ENCODE measurements at places on chromosomes 3 and 15.

DNA sequence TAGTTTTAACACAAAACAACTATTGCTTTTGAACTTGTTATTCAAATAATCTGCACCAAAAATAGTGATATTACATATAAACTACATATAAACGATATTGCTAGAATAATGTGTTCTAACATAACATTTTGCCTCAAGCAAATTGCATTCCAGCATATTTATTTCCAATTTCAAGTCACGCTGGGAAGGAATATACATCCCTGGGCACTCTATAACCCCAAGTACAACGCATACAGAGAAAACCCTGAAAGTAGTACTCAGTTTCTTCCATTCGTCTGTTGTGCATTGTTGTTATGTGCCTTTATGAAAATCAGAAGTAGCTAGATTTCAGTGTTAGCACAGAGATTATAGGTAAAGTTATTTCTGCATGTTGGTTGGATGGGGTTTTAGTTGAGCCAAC, 251.5 kb downstream of the TUSC7 start:
- DNase-seq = no peak

GRCh38 chr15:89433686-89434085, 62.7 kb downstream of the RHCG start:
- no peak for DNase-seq

- DNase-seq = no peak
These were observed 23.7 kb upstream of the GPD1L start for GRCh38 chr3:32082721-32083120.

DNA sequence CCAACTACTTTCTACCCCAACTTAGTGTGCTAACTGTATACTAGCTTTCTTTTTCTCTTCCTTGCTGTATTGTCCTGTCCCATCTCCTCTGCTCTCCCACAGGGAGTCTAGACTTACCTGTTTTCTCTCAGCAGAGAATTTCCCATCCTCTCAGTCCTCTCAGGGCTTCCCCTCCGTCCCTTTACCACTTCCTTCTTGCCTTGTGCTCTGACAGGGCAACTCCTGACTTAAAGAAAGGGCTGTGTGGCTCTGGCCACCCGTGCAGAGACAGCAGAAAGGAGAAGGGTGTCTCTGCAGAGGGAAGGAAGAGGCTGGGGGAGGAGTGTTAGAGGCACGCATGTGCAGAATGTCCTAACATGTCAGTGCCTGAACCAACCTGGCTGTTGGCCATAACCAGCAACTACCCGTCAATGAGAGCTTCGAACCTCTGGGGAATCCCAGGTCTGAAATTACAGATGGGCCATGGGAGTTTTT, at the start of gene GCSAM:
GCSAM (minus strand) TSS at position 274 of the 474 bp plus-strand sequence; CDS start at position 146, 128 bp downstream.
- peak; percentile 87 for DNase-seq

GRCh38 chr3:149414557-149415231, 37.2 kb upstream of the TM4SF1 start:
- DNase-seq = no peak

DNA sequence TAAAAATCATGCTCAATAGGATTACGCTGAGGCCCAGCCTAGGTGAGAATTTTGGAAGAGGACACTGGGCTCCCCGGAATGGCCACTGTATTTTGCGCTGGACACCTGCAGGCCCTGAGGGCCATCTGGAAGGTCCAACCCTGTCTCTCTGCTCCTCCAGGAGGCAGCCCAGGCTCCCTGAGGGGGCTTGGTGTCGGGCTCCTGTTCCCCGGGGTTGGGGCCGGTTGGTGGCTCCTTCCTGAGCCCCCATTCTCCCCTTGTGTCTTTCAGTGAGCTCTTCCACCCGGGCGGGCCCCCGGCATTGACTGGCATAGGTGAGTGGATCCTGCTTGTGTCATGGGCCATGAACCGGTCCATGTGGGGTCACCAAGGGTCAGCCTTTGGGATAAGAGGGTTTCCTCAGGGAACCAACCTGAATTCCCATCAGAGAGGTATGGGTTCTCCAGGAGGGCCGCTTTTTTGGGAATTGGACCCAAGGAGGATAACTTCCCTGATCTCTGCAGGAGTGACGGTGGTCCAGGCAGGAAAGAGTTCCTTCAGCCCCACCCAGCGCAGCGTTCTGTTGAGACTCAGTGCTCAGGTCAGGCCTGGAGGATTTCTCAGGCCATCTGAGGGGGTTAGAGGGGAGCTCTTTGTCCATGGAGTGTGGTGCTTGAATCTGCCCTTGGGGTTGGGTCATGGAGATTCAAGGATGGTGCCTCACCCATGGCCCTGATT, 187.8 kb downstream of the UBE3A start:
- no peak for DNase-seq

GRCh38 chr15:89543389-89543788, 31.9 kb upstream of the TICRR start:
- no peak for DNase-seq

GRCh38 chr3:43190670-43191069, 84.8 kb upstream of the POMGNT2 start:
- DNase-seq = no peak

DNA sequence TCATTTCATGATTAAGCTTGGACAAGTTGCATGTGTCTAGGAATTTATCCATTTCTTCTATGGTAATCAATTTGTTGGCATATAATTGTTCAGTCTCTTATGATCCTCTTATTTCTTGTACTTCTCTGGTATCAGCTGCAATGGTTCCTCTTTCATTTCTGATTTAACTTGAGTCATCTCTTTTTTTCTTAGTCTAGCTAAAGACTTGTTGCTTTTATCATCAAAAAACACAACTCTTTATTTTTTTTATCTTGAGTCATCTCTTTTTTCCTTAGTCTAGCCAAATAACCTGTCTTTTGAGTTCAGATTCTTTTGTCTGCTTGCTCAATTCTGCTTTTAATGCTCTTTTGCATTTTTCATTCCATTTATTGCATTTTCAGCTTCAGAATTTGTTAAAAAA, 37.3 kb downstream of the UBE3A start:
- DNase-seq = no peak

DNA sequence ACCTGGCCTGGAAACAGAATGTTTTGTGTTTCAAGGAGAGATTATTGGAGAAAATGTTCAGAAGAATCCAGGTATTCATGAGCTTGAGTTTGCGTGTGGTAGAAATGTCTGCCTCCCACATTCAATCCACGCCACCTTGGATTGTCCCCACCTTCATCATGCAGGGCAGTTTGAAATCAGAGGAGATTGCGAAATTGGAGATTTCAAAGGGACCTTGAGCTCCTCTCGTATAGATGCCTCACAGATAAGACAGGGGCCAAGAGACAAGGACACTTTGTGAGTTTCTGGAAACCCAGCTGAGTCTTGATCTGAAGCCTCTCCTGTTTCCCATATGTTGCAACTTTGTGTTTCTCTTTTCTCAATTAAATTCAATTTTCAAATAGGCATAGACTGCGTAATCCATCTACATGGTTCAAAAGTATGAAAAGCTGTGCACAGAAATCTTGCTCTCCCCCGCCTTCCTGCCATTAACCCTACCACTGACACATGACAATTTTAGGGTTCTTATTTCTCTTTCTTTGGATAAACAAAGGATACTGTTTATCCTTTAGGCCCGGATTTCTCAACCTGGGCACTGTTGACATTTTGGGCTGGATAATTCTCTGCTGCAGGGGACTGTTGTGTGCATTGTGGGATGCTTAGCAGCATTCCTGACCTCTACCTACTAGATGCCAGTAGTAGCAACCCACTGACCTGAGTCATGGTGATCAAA, 53.8 kb downstream of the CMTM8 start:
- DNase-seq = no peak

DNA sequence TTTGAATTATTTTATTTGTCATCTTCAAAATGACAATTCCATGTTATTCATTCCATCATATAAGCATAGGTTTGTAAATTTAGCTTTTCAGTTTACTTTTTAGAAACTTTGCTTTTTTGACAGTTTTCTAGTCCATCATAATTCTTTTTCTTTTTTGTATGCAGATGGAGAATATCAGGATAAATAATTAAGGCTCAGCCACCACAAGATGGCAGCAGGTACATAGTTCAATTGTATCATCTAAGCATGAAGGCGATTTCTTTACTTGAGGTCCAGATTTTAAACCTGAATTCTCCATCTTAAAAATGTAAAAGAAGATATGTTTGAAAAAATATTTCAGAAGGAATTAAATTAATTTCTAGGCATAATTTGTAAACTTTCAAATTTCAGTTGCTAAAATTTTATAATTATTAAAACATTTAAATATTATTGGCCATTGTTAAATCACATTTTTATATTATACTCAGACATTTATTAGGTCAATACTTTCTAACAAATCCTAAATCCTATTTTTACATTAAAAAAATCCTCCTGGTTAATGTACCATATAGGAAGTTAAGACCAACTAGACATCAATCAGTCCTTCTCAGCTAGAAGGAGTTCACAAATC, 15.1 kb downstream of the PLSCR5 start:
- no peak for DNase-seq

GRCh38 chr15:33243393-33243792, 48.9 kb upstream of the FMN1 start:
- no peak for DNase-seq

- no peak for DNase-seq
These were observed 166.7 kb downstream of the SQOR start for GRCh38 chr15:45801543-45801942.

DNA sequence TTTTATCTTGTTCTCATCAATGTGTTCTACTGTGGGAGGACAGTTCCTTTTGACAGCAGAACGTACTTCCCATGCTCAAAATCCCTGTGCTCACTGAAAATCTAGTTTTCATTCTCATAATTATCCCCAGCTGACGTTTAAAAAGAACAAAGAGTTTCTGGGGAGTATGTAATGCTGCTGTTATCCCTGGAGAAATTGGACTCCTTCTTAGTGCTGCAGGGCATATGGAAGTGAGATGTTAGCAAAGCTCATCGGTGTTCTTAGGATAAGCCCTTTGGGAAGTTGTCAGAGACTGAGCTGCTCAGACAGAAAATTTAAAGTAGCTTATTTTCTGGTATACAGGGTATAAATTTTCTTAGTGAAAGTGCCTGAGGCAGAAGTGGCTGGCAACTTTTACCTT, 66.5 kb downstream of the CDAN1 start:
- no peak for DNase-seq

- DNase-seq = peak; percentile 62
These were observed 54.9 kb downstream of the SPSB4 start for GRCh38 chr3:141105828-141106628.

GRCh38 chr3:71177375-71177774, 406.2 kb downstream of the FOXP1 start:
- DNase-seq = no peak

DNA sequence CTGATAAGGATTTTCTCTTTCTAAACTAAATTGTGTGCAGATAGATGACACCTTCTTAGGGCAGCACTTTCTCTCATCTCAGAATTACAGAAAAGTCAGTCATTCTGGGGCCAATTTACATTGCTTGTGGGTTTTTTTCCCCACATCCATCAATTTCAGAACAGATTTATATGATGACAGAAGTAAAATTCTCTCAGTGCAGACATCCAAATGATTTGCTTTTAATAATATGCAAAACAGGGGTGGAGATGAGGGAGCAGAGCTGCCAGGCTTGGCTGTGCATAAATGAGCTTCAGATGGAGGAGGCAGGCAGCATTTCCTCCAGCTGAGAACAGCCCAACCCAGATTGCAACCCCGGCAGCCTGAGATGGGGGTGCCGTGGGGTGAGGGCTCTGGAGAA, 44.0 kb downstream of the EDEM1 start:
- no peak for DNase-seq

DNA sequence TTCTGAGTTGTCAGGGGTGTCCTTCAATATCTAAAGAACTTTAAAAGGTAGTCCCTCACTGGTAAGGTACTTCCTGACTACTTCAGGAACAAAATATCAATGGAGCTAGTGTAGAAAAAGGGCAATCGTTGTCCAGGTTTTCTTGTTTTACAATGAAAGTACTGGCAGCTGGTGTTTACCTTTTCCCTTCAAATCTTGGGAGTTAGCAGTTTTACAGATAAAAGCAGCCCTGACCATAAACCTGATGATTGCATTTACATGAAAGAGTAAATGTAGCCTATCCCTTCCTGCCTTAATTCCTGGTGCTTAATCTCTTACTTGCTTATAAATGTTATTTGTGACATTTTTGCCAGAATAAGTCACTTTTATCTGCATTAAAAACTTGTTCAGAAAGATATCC, 559.9 kb upstream of the ARPP21 start:
- no peak for DNase-seq

- DNase-seq = peak; percentile 31
These were observed 3.2 kb downstream of the GPR171 start for GRCh38 chr3:151199554-151200438.

- DNase-seq = no peak
These were observed 28.3 kb downstream of the PLXND1 start for GRCh38 chr3:129577925-129578786.

- DNase-seq = no peak
These were observed 28.4 kb upstream of the ADAMTS9 start for GRCh38 chr3:64716110-64716710.

- no peak for DNase-seq
These were observed 37.3 kb downstream of the TMOD3 start for GRCh38 chr15:51866751-51867150.

GRCh38 chr15:81425905-81426304, 51.9 kb upstream of the TMC3 start:
- no peak for DNase-seq

GRCh38 chr3:167941234-167941995, 154.3 kb downstream of the GOLIM4 start:
- DNase-seq = no peak

- DNase-seq = no peak
These were observed 88.0 kb upstream of the ALCAM start for GRCh38 chr3:105278688-105279087.

DNA sequence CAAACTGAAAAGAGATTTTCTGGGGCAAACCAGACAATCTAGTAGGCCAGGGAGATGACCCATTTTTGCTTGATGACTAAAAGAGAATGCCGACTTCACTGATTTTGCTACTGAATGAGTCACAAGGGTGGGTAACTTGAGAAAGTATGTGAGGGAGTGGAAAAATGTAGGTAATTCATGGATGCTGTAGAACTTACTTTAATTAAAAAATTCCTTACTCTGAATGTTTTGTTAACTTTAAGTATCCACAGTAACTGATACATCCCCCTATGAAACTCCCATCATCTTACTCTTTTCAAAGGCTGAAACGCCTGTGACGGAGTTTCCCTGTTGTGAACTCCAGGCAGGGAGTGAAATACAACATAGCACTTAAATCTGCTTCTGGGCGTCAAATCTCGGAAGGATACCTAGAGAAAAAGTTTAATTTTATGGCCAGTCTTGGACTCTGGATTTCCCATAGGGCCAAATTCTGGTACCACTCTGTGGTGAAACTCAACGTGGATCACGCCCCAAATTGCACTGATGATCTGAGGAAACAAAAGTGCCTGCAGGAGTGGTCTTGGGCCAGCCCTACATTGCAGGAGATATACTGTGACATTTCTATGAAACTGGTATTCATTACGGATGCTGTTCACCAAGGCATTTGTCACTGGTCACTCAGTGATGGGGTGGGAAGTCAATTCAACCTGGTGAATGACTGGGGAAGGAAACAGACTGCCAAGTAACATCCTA, 24.0 kb downstream of the GOLIM4 start:
- DNase-seq = no peak

DNA sequence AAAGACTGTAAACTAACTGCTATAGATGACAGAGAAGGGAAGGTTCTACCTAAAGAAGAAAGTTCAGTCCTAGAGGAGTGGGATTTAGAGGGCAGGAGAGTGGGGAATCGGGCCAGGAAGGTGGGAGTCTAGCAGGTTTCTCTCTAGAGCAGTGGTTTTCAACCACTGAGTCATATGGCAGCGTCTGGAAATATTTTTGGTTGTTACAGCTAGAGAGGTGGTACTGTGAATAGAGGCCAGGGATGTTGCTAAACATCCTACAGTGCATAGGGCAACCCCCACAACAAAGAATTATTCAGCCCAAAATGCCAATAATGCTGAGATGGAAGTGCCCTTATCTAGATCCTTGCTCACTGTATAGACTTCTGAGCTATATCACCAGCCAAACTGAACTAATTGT, 28.7 kb downstream of the ATP1B3 start:
- DNase-seq = no peak
